Osteoblast (primary cell): ENCODE measurements at places on chromosomes 1 and 21.

GRCh38 chr1:237386362-237387143, 344.6 kb downstream of the RYR2 start:
- no peak for DNase-seq
- H3K27me3 ChIP-seq: no peaks in the 10 kb centered on the region
- no peak overlapping the region for H3K4me3 ChIP-seq

DNA sequence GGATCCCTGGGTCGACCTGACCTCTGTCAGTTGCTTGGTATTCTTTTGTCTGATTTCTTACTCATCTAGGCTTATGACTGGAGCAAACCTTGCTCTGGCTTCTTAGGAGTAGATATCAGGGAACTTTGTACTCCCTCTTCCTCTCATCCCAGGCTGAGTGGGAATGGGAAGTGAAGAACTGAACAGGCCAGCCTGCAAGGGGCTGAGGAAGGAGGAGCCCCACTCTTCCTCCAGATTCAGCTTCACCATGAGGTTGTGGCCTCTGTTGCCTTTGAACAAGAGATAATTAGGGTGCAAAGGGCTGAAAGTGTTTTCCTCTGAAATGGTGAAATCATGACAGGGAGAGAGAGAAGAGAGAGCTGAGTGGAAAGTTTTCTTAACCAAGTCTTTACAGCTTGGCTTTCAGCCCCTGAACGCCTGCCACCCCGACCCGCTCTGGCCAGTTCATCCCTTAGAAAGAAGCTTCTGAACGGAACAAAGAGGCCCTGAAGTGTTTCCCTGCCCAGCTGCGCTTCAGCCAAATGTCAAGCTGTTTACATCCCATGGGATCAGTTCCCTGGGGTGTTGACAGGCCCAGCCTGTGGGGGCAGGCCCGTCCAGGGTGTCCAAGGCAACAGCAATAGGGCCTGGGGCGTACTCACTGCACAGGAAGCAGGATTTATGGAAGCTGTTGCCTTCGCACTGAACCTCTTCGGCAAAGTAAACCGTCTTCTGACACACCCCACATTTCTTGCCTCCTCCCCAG, 11.2 kb downstream of the CSRP1 start:
- peaks cover 90% of the 10 kb centered on the region for H3K36me3 ChIP-seq
- H3K27me3 ChIP-seq: no peaks in the 10 kb centered on the region
- H3K4me1 ChIP-seq: peaks cover 83% of the 10 kb centered on the region
- peak; percentile 84 for DNase-seq

DNA sequence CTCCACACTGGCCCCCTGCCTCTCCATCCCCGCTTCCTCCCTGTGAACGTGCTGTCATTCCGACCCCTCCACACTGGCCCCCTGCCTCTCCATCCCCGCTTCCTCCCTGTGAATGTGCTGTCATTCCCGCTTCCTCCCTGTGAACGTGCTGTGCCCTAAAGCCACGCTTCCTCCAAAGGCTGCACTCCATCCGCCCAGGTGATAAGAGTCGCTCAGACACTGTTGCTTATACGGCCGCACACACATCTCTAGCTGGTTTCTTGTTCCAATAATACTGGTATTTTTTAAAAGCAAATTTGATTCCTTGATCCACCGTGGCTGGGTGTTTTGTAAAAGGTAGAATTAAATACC, 39.3 kb upstream of the TSPEAR start:
- H3K36me3 ChIP-seq: no peaks in the 10 kb centered on the region
- H3K27me3 ChIP-seq: peaks cover 10% of the 10 kb centered on the region
- no peak overlapping the region for H3K27ac ChIP-seq
- H3K4me1 ChIP-seq: no peaks in the 10 kb centered on the region

DNA sequence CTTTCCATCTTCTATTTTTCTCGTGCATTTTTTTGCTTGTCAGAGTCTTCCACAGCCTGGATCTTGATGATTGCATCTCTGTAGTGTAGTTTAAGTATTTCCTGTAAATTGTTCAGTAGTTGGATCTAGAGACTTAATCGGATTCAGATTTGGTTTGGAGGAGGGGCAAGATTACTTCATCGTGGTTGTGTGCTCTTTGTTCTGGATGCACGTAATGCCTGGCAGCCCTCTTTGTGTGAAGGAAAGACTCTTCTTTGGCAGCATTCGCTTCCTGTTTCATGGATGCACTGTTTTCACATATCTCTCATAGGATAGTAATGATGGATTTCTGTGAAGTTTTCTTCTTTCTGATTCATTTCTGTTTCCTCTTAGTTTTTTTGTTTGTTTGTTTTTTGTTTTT, 14.2 kb downstream of the SEMA4A start:
- H3K27ac ChIP-seq: no peak overlapping the region
- peaks cover 15% of the 10 kb centered on the region for H3K4me1 ChIP-seq
- H3K27me3 ChIP-seq: no peaks in the 10 kb centered on the region
- H3K4me3 ChIP-seq: no peak overlapping the region
- no peak for DNase-seq

DNA sequence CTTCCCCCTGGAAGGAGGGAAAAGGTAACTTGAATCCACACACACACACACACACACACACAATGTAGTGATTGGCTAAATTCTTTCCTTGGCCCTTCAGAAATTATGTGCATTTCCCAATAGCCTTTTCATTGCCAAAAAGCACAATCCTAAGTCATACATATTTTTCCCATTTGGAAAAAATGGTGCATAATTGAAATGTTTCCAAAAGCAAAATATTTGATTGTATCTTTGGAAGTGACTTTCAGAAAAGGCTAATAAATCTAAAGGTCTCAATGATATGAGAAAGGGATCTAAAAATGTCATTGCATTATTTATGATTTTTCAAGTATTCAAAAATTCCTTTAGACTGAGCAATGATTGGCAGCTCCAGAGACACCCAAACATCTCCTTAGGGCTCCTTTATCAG, 43.5 kb upstream of the NEK7 start:
- peaks cover 44% of the 10 kb centered on the region for H3K4me1 ChIP-seq
- no peaks in the 10 kb centered on the region for H3K36me3 ChIP-seq
- no peaks in the 10 kb centered on the region for H3K27me3 ChIP-seq
- H3K4me3 ChIP-seq: no peak overlapping the region
- peak; percentile 36 for DNase-seq
